ENCODE measurements at places on chromosomes 2 and 18. TPM values are rescaled to one million over a fixed set of nuclear protein-coding genes. Genes with fewer than 3 reads are reported as not detected.
A peak's percentile ranks its signal among the peaks of the same experiment; 100 is the strongest.

Gene MLPH
- 27.2 TPM for total RNA-seq

Gene MYO5B
- total RNA-seq, result 11.2 TPM

Gene PNO1
- 15.7 TPM for total RNA-seq

Gene LRRC30
- total RNA-seq, result not detected

Gene CAPN14
- 0.15 TPM for total RNA-seq

Gene CD8B2
- not detected for total RNA-seq

Gene SCG2
- 0.29 TPM for total RNA-seq

Gene CNTNAP5
- not detected for total RNA-seq

Gene FIGN
- total RNA-seq, result 4.7 TPM

Gene SLC14A1
- 0.34 TPM for total RNA-seq

GRCh38 chr2:10300997-10301940 lies 1.4 kb upstream of the HPCAL1 start:
- no peak for DNase-seq

GRCh38 chr2:41768310-41768709 lies 279.5 kb upstream of the PKDCC start:
- DNase-seq, result no peak

DNA sequence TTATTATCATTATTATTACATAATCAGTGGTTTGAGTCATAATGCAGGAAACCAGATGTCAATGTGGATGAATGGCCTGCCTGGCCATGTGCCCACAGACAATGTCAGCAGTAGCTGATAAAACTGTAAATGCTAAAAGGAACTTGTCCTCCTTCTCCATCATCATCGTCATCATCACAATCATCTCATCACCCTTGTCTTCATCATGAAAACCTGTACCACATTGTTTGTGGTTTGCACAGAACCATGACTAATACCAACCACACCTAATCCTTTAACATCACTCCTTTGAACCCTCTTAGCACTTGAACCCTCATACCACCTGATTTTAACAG lies 96.0 kb downstream of the HNMT start:
- no peak for DNase-seq

DNA sequence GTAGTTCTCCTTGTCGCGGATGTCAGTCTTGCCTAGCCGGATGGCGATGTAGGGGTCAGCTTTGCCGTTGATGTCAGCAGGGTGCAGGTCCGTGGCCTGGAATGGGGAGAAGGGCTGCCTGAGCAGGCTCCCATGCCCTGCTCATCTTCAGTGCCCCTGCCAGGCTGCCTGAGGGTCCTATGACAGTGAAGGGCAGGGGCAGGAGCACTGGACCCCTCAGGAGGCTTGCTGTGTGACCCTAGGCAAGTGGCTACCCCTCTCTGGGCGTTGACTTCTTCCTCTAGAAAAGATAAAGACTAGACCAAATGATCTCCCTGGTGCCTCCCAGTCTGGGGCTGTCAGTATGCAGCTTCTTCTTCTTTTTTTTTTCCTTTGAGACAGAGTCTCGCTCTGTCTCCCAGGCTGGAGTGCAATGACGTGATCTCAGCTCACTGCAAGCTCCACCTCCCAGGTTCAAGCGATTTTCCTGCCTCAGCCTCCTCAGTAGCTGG lies 11.9 kb downstream of the OTOF start:
- DNase-seq, result no peak

- no peak for DNase-seq
These were observed 42.4 kb downstream of the SP3 start for GRCh38 chr2:173922760-173923159.

DNA sequence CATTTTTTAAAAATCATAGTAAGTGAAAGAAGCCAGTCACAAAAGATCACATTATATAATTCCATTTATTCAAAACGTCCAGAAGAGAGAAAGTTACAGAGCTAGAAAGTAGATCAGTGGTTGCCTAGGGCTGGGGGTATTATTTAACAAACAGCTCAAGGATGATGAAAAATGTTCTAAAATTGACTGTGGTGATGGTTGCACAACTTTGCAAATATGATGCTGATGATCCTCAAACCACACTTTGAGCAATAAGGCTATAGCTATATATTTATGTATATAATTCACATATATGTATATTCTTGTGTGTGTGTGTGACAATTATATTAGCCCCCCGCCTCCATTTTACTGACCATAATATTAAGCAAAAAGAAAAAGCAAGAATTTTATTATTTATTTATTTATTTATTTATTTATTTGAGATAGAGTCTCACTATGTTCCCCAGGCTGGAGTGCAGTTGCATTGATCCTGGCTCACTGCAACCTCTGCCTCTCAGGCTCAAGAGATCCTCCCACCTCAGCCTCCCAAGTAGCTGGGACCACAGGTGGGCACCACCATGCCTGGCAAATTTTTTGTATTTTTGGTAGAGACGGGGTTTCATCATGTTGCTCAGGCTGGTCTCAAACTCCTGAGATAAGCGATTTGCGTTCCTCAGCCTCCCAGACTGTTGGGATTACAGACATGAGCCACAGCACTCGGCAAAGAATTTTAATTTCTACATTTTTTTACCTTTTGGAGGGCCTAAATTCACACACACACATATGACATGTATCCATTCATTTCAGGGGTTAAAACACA lies 1.9 kb downstream of the WDR12 start:
- no peak for DNase-seq

DNA sequence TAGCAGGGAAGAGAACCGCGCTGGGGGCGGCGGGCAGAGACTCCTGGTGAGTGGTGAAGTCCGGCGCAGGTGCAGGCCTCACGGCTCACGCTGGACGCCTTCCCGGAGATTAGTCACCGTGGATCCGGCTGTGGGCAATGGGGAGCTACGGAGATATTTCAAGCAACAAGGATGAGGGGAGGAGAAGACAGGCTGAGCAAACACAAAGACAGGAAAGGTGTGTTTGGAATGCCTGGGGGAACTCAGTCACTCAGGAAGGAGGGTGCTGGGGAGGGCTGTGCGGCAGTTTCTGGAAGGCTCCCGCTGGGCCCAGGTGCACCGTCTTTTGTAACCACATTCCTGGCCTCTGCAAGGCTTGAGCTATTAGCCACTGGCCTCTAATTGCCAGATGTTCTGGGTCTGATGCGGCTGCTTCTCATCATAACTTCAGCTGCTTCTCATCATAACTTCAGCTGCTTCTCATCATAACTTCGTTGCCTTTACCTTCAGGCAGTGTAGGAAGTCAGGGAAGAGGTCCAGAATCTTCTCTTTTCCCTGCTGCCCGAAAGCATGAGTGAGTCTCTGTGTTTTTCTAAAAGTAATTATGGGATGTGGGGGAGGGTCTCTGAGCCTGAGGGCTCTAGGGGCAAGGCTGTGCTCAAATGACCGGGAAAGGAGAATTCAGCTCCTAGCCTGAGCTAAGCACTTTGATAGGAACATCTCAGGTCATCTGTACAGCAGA lies 118.9 kb downstream of the PXDN start:
- DNase-seq, result peak; percentile 69

DNA sequence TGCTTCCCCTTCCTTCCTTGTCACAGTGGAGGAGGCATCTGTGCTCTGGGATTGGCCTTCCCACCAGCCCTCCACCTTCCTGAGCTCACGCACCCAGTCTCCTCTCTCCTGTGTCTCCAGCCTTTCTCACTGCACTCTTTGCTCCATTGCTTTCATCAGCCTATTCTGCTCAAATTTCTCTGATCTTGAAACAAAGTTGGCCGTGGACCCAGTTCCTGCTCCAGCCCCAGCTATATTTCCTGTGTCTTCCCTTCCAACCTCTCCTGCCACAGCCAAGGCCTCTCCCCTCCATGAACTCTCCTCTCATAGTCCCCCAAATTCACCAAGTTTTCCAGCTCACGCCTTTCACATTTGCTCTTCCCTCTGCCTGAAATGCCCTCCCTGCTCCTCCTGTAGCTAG lies 226.6 kb upstream of the AGAP1 start:
- no peak for DNase-seq

- no peak for DNase-seq
These were observed 58.8 kb downstream of the RNF144A start for GRCh38 chr2:6975988-6976387.

DNA sequence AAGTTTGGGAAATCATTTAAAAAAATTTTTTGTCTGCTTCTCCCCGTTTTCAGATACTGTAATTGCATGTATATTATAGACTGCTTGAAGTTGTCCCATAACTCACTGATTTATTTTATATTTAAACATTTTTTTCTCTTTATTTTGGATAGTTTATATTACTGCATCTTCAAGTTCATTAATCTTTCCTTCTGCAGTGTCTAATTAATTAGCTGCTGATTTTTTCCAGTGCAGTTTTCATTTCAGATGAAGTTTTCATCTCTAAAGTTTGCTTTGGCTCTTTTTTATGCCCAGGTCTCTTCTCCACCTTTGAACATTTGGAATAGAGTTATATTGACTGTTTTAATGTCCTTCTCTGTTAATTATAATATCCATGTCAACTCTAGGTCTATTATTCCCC lies 9.3 kb downstream of the CLIP4 start:
- DNase-seq, result no peak

GRCh38 chr2:8643250-8643995 lies 38.4 kb upstream of the ID2 start:
- DNase-seq, result no peak

DNA sequence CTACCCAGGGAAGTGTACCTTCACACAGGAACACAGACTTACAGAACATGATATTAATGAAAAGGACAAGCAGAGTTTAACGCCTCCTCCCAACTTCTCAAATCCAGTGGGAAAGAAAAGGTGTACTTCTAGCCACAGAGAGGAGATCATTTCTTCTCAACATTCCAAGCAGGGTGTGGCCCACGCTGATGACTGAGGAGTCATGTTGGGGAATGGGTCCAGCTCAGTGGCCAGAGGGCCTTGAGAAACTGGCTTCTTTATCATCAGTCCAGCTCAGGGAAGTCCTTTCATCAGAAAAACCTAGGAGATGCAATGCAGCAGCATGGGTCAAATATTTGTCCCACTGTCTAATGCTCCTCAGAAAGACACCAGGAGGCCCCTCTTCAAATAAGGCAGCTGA lies 63.0 kb downstream of the RBM43 start:
- no peak for DNase-seq

GRCh38 chr2:160411167-160411566 lies 82.4 kb downstream of the RBMS1 start:
- DNase-seq, result no peak

- DNase-seq, result no peak
These were observed 36.9 kb upstream of the SLC14A1 start for GRCh38 chr18:45686891-45687611.

GRCh38 chr2:105496271-105496670 lies 97.4 kb upstream of the FHL2 start:
- no peak for DNase-seq

DNA sequence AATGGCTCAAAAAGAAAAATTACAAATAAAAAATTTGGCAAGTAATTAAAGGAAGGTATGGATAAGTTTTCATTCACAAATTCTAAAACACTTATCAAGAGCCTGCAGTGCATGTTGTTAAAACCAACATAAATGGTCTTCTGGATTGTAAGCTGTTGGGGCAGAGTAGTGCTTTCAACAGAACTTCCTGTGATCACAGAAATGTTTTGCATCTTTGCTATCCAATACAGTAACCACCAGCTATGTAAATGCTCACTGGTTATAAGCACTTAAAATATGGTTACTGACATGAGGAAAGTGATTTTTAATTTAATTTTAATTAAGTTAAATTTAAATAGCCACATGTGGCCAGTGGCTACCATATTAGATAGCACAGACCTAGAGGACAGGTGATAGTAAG lies 133.1 kb downstream of the NBAS start:
- no peak for DNase-seq

- no peak for DNase-seq
These were observed 166.2 kb downstream of the SH3RF3 start for GRCh38 chr2:109295070-109295780.

DNA sequence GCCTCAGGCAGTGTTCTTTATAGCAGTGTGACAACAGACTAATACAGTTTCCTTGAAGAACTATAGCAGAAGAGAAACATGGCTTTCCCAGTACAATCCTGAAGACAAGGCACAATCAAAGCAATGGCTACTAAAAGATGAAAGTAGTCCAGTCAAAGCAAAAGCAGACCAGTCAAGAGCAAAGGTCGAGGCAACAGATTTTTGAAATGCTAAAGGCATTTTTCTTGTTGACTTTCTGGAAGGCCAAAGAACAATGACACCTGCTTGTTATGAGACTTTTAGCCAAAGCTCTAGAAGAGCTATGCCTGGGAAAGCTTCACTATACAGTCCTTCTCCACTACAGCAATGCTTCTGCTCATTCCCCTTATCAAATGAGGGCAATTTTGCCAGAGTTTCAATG lies 269.9 kb downstream of the EXOC6B start:
- no peak for DNase-seq

DNA sequence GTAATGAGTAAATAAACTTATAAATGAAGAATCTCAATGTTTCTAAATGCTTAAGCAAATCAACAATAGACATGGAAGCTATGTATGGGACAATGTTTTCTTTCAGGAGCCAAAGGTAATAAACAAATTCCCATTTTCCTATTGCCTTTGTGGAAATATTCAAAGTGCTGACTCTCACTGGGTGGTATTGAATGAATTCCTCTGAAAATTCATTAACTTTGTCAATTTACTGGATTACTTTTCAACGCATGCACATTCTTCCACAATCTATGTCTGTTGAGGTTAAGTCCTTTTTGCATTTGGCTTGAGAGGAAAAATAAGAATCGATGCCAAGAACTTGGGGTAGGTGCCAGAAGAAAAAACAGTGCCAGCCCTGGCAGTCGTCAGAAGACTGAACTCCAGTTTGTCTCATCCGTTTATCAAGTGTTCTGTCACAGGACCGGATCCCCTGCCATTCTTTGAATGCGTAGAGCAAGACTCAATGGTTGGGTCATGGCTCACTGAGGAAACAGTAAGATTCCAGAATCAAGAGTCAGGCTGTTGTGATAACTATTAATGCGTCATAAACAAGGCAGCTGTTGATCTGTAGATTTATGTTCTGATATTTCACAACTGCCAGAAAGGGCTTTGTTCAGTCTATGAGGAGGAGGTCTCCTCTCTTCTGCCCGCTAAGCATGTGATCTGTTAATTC lies 133.3 kb downstream of the GFPT1 start:
- peak; percentile 100 for DNase-seq

DNA sequence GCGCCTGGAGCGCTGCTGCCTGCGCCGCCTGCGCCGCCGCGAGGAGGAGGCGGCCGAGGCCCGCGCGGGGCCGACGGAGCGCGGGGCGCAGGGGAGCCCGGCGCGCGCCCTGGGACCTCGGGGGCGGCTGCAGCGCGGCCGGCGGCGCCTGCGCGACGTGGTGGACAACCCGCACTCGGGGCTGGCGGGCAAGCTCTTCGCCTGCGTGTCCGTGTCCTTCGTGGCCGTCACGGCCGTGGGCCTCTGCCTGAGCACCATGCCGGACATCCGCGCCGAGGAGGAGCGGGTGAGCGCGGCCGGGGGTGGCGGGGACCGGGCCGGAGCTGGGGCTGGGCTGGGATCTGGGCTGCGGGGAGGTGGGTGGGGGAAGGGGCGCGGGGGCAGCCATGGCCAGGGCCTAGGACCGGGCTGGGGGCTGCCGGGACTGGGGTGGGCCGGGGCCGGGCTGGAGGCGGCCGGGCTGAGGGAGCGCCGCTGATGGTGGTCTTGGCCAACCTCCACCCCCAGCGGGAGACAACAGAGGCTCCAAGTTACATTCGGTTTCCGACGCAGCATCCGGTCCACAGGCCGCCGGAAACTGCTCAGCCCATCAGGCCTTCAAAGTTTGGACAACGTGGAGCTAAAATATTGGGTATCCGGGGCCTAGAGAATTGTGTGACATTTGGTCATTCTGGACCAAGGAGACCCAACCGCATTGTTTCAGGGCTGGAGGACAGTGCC lies 66.4 kb downstream of the KCNG2 start:
- no peak for DNase-seq

- DNase-seq, result no peak
These were observed 605.1 kb downstream of the NUP35 start for GRCh38 chr2:183729380-183729779.
